Stimulated activated naive CD8-positive, alpha-beta T cell treated with anti-CD3 and anti-CD28 coated beads, Interleukin-15, Interleukin-2, amounts not matched to agents 100 U/mL and 50 U/mL, for 24 hours (primary cell): ENCODE measurements at places on chromosomes 6 and 20.

DNA sequence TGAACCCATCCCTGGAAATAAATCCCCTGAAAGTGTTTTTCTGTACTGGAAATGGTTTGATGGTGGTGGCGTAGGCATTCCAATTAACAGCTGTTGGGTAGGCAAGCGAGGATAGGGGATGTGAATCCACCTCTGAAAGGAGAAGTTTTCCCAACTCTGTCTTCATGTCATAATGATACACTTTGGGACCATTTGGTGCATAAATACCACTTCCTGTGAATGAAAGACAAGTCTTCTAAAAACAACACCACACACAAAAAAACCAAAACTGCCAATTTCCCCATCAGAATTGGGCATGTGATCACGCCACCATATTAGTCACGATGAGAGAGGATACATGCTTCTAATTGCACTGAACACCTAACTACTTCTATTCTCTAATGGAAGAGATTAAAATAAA, 6.4 kb downstream of the VNN2 start:
- no peak for DNase-seq

DNA sequence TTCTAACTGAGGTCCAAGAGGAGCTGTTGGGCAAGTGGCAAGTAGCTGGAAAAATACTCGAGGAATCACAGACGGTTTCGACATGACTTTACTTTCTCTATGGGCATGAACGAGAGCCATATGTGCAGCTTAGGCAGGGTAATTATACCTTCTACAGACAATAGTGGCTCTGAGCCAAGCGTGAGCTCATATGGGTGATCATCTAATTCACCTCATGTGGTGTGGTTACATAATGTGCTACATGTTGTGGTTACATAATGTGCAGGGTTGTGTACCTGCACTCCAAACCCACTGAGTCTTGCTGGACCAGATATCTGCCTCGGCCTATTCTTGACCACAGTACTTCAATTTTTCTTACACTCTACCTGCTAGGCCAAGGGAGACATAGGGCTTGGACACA, 771.7 kb upstream of the EYS start:
- DNase-seq, result no peak

GRCh38 chr6:134508862-134509498, 191.1 kb upstream of the SGK1 start:
- DNase-seq, result no peak

DNA sequence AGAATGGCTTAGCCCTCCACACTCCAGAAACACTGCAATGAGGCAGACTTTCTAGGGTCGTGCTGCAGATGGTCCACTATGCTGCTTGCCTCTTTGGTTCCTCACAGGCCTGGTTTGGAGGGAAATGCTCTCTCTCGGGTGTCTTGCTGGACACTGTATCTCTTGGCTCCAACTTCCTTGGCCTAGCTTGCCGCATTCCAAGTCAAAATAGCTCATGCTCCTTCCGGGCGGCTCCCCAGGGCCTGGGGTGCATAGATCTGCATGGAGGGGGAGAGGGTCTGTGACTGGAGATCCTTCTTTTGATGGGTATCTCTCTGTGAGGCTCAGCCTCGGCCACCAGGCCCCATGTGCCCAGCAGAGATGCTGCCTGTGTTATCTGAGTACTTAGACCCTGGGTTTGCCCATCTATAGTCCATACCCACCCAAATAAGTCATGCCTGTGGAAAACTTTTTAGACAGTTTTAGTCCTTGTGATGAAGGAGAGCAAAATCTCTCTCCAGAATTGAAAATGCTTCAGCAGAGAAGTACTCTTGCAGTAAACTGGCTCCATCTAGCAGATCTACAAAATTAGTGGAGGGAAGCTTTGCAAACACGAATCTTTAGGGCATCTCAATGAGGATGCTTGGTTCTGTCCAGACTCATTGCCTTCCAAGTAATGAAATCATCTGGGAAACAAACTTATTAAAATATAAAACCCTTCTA, 264.1 kb upstream of the RIN2 start:
- DNase-seq, result no peak
